Activated CD4-positive, alpha-beta T cell treated with anti-CD3 and anti-CD28 coated beads, Interleukin-2, amount 50 U/mL, for 1 hour (primary cell): ENCODE measurements at places on chromosomes 1 and 21.

- no peak for DNase-seq
These were observed 35.6 kb upstream of the EPHA8 start for GRCh38 chr1:22527555-22528296.

GRCh38 chr21:39381009-39381408 is 32.1 kb upstream of the HMGN1 start:
- DNase-seq, result no peak

DNA sequence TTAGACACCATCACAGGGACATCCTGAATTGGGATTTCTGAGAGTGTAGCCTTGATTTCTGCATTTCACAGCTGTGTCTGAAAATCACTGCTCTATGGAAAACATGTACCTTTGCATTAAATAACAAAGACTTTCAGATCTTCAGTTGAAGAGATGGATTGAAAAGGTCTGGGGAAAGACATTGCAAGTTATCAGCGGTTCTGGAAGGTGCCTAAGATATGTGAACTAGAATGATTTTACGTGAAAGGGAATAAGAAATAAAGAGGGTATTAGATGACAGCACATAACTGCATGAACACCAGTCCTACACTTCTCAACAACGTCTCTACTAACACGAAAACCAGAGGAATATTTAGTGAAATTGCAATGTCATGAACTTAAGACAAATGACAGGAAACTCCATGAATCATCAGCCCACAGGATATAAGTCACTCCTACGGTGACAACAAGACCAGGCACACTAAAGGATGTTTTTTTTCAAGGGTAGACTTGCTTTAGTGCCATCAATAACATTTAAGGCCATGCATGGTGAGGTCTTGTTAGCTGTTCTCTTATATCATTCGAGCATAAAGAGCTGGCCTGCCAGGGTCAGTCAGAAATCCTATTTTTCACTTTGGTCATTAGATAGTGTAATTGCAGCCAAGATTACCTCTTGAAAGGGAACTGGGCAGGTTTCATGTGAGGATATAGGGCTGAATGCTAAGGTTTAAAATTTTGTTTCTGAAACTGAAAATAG is 283.1 kb downstream of the GRIK1 start:
- no peak for DNase-seq

DNA sequence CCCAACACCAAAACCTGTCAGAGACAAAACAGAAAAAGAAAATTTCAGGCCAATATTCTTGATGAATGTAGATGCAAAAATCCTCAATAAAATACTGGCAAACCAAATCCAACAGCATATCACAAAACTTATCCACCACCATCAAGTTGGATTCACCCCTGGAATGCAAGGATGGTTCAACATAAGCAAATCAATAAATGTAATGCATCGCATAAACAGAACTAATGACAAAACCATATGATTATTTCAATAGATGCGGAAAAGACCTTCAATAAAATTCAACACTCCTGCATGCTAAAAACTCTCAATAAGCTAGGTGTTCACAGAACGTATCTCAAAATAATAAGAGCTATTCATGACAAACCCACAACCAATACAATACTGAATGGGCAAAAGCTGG is 3.8 kb upstream of the OR2L5 start:
- DNase-seq, result no peak

- DNase-seq, result peak; percentile 14
These were observed at the start of gene GRHL3 for GRCh38 chr1:24319312-24319863. TSS of gene GRHL3 (plus strand) at chr1:24319357. CDS start at chr1:24319552, 195 bp downstream.

DNA sequence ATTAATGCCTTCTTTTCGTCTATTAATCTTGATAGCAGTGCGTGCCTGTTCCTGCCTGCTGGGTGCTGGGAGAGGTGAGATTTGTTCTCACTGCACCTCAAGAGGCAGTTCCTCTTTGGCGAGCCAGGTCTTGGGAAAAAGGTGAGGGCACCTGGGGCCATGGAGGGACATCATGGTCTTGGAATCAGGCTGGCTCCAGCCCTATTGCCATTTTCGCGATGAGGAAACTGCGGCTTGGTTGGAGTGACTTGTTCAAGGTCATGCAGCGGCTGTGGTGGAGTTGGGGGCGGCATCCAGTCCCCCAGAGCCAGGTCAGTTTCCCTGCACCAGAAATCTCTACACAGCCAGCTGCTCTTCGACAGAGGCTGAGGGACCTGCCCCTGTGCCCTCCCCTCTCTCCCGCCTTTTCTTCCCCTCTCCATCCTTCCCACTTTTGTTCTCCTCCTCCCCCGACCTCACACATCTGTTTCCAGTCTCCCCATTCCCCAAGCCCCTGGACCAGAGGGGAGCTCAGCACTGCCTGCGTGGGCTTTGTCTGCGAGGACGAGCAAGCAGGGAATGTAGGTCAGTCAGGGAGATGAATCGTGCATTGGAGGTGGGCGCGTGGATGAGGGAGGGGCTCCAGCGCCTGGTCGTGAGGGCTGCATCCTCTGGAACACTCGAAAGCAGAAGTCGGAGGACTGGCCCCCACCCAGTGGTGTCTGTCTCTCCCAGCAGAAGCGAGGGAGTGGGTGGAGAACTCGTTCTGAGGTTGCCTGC is 135.1 kb downstream of the ACTL8 start:
- no peak for DNase-seq

DNA sequence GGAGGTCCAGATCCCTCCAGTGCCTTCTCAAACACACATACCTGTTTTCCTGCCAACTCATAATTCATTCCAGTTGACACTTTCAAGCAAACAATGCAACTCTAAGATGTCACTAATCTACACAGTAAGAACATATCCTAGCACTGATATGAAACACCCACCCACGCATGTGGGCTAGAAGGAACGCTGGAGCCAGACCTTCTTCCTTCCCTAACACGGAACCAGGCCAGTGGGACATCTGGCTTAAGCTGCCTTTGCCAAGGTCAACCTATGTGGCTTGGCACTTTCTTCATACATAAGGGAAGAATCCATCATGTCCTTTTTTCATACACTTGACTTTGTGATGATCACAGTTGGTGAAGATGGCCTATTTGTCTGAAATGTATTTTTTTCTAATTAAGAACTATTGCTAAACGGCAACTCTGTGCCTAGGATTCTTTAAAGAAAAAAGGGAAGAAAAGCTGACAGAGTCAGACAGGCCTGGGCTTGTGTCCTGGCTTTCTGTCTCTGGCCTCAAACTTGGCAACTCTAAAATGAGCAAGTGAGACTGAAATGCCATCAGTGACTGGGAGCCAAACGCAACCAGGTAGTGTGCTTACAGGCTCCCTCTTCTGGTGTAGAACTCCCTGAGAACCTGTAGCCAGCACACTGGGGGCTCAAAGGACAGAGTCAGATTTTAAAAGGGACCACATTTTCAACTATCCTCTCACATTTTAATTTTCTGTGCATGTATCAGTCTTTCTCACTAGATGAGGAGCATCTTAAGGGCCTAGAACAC is 92.6 kb upstream of the BEND5 start:
- DNase-seq, result no peak

- DNase-seq, result no peak
These were observed 92.9 kb downstream of the BEND5 start for GRCh38 chr1:48683839-48684238.

DNA sequence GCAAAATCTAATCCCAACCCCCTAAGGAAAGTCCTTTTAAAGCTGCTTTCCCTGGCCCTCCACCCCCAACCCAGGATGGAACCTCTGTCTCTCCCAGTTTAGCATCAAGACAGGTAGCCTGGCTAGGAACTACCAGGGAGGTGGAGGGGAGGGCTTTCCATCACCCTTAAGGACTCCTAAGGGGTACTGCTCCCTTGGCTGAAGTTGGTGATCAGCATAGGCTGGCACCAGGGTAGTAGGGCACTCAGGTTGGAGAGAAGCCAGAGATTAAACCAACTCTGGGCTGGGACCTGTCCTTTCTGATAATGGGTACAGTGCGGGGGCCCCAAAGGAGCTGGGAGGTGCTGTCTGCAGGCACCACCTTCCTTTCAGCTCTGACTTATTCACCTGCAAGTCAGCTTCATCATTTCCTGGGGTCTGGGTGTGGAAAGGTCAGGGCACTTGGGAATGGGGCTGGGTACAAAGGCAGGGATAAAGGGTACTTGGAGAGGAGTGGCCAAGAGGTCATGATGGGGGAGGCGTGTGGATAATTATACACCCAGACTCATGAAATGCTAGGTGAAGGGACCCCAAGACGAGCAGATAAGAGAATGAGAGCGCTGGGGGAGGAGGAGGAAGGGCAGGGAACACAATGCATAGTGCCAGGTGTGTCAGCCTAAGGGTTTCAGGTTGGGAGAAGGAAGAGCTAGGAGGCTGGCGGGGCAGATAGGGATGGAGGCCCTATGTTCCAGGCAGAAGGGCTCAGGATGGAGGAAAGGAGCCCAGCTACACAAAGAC is 1.2 kb downstream of the ARHGEF2 start:
- no peak for DNase-seq

GRCh38 chr1:207814469-207814868 is 62.6 kb downstream of the CD46 start:
- DNase-seq, result no peak

GRCh38 chr1:149965440-149965839 is 28.8 kb upstream of the MTMR11 start:
- DNase-seq, result no peak

DNA sequence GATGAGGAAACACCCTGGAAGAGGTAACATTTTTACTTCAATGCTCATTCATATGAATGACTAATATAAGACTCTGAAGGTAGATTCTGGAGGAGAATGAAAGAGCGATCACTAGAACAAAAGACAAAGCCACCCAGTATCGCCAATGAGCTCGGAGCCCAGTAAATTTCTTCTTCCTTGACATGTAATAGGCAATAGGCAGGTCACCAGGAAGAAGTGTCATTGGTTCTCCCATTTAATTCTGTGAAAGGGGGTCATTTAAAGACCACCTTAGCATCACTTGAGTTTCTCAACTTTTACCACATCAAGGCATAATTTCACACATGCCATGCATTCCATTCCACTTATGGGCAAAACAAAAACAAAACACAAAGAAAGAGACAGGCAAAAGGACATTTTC is 7.9 kb downstream of the TNFSF18 start:
- no peak for DNase-seq

GRCh38 chr1:228554107-228554506 is 66.9 kb downstream of the RNF187 start:
- DNase-seq, result no peak

- DNase-seq, result no peak
These were observed 4.9 kb upstream of the OMA1 start for GRCh38 chr1:58551186-58552140.

GRCh38 chr1:81406292-81406999 is 394.3 kb upstream of the ADGRL2 start:
- no peak for DNase-seq

GRCh38 chr1:52542085-52542688 is 10.7 kb downstream of the TUT4 start:
- DNase-seq, result no peak

- no peak for DNase-seq
These were observed 7.4 kb downstream of the GPR25 start for GRCh38 chr1:200880212-200880611.
